CMK (cell line): ENCODE measurements at places on chromosomes 6 and 20.

DNA sequence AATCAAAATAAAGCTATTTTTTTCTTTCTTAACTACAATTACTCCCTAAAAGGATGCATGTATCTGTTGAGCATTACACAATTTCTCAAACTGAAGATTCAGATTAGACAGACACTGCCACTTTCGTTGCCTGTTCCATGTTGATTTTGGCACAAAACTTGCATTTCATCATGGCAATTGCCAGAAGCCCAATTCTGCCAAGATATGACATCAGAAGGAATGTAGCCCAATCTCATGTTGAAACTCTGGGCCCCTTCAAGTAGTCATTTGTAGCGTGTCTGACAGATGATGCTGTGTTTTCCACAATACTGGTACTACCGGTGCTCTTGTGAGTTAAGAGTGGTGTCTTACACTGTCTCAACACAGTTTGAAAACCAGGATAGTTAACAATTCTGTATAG is 705.4 kb downstream of the PTPRT start:
- DNase-seq, result no peak

DNA sequence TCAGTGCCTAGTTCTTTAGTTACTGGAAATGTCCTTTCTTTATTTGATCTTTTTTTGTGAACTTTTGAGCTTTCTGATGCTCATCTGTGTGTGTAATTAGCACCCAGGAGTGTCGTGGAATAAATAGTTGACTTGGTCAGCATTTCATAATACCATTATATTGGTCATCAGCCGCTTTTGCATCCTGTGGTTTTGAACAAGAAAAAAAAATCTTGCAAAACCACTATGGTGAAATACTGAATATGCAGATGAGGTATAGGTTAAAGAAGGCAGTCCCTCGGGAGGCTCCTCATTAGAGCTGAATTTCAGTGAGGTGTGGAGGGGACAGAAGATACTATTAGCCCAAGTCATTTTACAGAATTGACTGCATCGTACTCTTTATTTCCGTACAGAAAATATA is 90.1 kb downstream of the FOXO3 start:
- DNase-seq, result no peak

DNA sequence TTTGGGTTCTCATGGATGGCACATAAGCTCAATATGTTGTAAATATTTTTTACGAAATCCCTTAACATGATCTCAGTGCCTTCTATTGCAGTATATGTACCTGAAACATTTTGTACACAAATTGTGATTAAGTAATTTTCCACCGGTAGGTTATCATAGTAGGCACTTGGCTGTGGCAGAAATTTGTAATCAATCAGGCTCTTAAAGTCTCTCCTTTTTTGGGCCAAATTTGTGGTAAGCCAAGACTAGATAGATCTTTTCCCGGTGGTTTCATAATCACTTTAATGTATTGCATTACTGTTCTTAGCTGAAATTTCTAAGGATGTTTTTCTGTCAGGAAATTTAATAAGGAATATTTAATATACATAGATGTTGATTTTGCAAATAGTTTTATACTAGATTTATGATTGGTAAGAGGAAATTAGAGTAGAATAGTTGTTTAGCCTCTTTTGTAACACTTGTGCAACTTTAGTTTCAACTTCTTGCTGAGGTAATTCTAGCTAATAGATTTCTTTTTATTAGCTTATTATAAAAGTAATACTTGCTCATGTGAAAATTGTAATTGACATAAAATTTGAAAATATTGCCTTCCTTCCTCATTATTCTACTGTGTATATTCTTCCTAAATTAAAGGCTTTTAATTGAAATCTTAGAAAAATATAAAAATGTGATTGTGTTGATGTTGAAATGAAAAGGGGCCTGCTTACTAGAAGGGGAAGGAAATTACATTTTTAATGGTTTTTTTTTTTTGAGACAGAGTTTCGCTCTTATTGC is 3.2 kb downstream of the PCMT1 start:
- no peak for DNase-seq

DNA sequence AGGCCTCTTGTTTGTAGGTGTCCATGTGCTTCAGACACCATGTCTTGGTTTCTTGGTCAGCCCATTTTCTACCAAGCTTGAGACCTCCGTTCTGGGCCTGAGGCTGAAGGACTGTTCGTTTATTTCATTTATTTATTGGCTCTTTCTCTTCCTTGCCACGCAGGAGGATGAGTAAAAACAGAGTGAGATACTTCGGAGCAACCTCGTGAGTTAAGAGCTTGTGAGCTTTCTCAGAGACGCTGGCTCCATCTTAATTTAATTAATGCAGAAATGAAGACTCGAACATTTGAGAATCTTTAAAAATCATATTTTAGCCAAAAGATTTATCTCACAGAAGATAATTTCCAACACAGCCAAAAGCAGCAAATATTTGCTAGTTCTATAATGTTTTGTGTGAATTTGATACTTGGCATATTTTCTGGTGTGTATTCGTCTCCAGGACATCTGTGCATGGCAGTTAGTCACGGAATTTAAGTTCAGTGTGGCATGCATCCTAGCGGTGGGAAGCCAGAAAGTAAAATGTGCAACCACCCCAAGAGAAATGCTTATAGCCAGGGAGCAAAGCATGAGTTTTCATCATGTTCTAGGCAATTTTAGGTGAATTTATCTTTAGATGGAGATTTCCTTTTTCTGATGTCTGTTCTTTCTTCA is 76.0 kb downstream of the THBS2 start:
- no peak for DNase-seq

DNA sequence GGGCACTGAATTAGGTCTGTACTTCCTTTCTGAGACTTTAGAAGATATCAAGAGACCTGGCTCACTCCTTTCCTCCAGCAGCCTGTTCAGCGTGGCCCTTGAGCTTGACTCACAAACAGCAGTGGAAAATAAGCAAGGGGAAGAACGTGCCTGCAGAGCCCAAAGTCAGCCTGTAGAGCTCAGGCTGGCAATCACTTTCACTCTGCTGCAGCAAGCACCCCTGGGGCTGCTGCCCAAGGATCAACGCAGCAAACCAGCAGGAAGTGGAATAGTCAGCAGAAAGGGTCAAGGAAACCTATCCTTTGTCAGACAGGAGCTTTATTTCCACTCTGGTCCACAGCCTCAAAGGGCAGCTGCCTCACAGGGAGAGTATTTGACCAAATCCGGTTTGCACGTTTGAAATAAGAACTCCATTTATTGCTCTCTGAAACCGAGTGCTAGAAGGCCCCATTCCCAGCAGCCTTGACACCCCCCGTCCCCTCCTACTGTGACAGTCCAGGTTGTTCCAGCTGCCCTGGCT is 77.4 kb downstream of the PRDM1 start:
- no peak for DNase-seq

GRCh38 chr6:1917626-1918371 is 308.1 kb downstream of the FOXC1 start:
- DNase-seq, result no peak

GRCh38 chr6:2962004-2962403 is 9.4 kb downstream of the SERPINB6 start:
- no peak for DNase-seq

- DNase-seq, result no peak
These were observed 10.7 kb downstream of the TXNDC5 start for GRCh38 chr6:7899889-7900213.
